Frontal cortex (tissue), 4 donors: ENCODE measurements at places on chromosomes 7 and 10. TPM values are rescaled to one million over a fixed set of nuclear protein-coding genes. Genes with fewer than 3 reads are reported as not detected.

Gene TSPAN33
- total RNA-seq = 4.1 TPM

Gene DPYSL4
- 43.6 TPM for total RNA-seq

Gene SFTPA1
- total RNA-seq = not detected

Gene CLCN1
- under 0.01 TPM for total RNA-seq

Gene SRGN
- total RNA-seq = 22.4 TPM

Gene ANKRD7
- 12.2 TPM for total RNA-seq

Gene RGR
- total RNA-seq = not detected

Gene SPDYE2B
- not detected for total RNA-seq

Gene DYNC1I1
- 157 TPM for total RNA-seq

DNA sequence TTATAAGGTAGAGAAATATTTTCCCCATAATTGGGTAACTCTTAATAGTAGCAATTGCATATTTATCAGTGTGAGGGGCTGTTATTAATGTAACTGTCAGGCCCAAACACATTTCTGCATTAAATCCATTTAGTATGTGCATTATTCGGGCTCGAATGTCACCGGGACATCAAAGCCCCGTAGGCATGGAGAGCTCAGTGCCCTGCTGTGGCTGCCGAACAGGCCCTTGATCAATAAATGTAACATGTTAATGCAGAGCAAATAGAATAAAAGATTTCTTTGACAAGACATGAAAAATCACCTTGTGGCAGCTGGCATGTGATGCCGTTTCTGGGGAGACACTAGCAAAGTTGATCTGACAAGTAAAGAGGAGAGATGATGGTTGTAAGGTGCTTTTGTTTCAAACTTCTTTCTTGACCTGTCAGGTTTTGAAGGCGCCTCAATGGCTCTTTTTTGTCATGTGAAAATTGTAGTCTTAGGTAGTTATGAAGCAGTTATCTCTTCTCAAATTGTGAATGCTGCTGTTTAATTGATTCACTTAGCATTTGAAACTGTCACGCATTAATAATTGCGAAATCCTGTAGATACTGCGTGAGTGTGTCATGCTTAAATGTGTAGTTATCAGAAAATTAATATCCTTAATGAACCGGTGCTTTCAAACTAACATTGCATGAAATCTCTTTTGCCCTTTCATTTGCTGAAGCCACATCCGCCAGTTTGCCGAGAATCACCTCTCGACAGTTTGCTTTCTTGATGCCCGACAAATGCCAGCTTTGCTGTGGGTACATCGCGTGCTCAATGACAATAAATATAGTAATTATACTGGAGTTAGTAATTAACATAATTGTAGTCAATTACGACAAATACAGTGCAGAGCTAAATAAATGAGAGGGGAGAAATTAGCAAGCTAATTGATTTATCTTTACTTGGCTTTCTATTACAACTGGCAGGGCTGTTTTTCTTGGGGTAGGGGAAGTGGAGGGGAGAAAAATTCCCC lies 19.5 kb downstream of the LRMDA start:
- DNase-seq = no peak

GRCh38 chr10:71082960-71083715 lies 129.2 kb upstream of the UNC5B start:
- DNase-seq = no peak

DNA sequence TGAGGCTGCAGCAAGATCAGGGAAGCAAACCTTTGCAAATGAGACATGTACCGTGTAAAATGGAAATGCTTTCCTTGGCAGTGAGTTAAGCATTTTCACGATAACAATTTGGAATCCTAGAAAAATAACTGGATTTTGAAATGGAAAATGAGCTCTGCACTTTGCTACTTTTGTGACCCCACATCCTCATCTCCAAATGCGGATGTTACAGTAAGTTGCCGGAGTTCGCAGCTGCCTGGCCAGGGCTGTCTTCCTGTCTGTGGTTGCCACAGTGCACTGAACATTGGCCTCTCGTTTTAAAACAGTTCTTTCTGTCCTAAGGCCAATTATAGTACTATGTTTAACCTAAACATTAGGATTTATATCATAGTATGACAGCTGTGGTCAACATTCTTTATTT lies 136.2 kb upstream of the FZD8 start:
- no peak for DNase-seq

GRCh38 chr7:112404321-112404720 lies 45.9 kb upstream of the IFRD1 start:
- no peak for DNase-seq

DNA sequence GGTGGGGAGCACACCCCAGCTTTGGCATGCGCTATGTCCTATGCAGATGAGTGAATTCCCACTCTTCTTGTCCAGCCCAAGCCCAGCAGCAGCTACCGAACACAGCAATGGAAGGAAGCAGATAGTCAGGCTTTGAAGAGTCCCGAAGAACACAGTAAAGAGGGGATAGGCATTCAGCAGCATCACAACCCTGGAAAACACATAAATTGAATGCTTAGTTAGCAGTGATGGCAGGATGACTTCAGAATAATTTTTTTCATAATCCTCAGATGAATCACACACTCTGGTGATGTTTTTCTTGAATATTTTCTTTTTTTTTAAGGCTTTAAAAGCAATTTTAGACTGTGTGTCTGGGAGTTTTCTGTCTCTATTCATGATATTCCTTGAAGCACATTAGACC lies 95.8 kb downstream of the CFAP58 start:
- no peak for DNase-seq

DNA sequence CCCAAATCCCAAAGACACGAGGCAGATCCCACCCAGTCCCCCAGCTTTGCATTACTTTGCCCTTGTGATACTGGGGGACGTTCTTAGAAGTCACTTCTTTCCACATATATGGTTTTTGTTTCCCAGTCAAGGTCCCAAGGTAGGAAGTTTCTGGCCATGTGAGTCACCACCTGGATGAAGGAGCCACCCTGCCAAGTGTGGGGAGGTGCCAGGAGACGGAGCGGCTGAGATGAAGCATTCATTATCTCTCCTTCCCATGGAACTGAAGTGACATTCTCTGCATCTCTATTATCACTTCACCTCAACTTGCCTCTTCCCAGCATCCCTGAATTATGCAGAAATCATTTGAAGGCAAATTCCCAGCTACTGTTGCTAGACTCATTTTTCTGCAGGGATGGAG lies 136.2 kb upstream of the INSYN2A start:
- no peak for DNase-seq

GRCh38 chr7:151062399-151063211 lies 3.2 kb downstream of the SLC4A2 start:
- DNase-seq = no peak

DNA sequence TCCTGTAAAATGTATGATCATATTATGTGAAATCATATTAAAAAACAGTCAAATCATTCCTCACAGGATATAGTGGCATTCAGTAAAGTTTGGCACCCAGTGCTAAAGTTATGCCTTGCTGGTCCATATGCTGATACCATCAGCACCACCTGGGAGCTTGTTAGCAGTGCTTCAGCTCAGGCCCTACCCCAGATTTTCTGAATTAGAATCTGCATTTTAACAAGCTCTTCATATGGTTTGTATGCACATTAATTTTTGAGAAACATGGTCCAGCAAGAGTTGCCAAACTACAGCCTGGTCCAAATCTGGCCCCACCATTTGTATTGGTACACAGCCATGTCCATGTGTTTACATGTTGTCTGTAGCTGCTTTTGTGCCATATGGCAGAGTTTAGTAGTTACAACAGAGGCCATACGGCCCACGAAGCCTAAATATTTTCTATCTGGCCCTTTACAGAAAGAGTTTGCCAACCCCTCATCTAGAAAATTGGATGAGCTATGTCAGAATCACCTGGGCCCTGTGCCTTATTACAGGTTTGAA lies 30.1 kb downstream of the RAB18 start:
- DNase-seq = no peak

- DNase-seq = no peak
These were observed 146.2 kb downstream of the ICA1 start for GRCh38 chr7:8115547-8116402.

GRCh38 chr10:72333112-72334015 lies 21.4 kb downstream of the DNAJB12 start:
- no peak for DNase-seq

DNA sequence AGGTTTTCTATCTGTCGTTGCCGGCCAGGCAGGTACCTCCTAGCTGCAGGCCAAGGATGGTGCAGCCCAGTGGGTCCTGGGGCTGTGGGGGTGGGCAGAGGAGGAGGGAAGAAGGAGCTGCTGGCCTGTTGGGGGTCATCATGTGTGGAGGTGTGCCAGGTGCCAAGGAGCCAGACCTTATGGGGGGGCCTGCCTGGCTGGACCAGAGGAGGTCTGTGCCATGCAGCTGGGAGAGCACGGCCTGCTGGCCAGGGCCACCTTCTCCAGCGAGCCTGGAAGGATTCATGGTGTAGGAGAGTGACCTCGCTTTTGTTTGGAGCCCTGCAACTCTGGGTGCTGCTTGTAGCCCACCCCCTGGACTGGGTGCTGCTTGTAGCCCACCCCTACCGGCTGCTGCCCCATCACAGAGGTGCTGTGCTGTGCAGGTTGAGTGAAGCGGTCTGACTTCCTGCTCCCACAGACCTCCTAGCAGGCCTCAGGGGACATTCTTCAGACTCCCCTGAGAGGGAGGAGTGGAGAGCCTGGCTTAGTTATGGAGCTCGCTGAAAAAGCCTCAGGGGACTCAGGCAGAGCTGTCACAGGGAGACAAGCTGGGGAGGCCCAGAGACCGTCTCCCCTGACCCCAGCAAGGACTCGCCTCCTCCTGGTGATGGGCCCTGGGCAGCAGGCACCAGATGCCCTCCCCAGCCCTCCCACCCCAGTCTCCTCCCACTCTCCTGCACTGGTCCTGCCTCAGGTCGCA lies 67.7 kb upstream of the AQP1 start:
- DNase-seq = no peak

- DNase-seq = no peak
These were observed 643.4 kb downstream of the DNAJB9 start for GRCh38 chr7:109213081-109213480.

GRCh38 chr7:41013117-41013516 lies 689.8 kb downstream of the INHBA start:
- DNase-seq = no peak

DNA sequence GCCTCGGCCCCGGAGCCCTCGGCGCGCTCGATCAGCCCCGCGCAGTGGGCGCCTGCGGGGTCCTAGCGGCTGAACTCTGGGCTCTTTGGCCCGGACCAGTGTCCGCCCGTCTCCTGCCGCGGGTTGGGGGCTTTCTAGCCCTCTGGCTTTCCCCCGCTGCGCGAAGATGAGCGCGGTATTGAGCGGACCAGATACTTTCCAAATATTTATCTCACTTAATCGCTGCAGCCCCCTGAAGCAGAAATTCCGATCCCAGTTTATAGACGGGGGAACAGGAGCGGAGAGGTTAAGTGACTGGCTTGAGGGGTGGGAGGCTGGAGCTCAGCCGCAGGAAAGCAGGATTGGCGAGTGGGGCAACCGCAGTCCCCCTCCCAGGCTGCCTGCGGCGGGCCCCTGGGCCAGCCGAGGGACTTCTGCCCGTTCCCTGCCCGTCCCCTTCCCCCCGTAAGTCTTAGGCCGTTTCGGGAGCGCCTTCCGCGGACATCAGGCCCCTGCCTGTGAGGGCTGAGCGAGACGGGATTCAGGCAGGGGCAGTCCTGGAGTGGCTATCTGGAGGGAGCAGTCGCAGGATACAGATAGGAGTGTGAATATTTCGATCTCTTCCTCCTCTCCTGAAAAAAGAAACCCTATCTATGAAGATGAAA lies 565 bp downstream of the STRIP2 start:
- DNase-seq = no peak

DNA sequence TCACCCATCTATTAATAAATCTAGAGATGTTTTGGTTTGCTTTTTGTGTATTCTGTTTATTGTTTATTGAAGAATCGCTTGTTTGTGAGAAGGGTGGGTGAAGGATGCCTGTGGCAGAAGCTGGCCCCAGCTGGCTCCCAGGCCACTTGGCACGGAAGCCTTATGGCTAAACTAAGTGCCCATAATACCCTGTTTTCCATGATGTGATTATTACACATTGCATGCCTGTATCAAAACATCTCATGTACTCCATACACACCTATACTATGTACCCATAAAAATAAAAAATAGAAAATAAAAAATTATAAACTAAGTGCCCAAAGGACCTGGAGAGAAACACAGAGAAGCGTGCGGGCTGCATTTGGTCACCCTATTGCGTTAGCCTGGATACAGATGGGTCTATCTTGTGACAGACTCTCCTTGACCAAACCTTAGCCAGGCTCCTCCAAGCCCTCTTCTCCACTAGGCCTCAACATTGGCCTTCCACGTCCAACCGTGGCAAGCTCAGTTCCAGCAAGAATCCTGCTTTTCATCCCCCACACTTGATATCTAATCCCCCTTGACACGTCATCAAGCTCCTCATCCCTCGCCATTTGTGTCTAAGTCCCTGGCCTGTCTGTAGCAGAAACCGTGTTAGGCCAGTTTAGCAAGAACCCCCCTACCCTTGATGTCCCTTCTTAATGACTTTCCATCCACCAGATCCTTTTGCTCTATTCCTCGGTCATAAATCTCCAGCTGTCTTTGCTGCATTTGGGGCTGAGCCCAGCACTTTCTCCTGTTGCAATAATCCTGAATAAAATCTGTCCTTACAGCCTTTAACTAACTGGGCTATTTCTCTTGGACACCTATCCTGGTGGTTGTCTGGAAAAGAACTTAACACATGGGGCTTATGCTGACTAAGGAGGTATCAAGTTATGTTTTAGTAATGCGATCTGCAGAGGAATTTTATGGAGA lies 245.2 kb downstream of the TNS3 start:
- no peak for DNase-seq

DNA sequence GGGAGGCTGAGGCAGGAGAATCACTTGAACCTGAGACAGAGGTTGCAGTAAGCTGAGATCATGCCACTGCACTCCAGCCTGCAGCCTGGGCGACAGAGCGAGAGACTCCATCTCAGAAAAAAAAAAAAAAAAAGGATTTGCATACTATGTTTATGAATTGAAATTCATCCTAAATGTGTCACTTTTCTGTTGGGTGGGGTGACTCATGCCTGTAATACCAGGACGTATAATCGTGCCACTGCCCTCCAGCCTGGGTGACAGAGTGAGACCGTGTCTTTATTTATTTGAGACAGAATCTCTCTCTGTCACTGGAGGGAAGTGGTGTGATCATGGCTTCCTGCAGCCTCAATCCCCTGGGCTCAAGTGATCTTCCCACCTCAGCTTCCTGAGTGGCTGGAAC lies 5.8 kb downstream of the ZNF212 start:
- no peak for DNase-seq
